Stimulated activated CD8-positive, alpha-beta memory T cell treated with anti-CD3 and anti-CD28 coated beads, Interleukin-7, amount 100 ng/mL, for 24 hours (primary cell): ENCODE measurements at places on chromosomes 16 and 17.

DNA sequence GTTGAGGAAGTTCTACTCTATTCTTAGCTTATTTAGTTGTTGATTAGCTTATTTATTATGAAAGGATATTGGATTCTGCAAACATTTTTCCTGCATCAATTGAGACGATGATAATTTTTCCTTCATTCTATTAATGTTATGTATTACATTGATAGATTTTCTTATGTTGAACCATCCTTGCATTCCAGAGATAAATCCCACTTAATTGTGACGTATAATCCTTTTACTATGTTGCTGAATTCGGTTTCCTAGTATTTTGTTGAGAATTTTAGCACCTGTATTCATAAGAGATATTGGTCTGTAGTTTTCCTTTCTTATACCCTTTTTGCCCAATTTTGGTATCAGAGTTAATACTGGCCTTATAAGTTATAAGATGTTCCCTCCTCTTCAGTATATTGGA, 47.6 kb upstream of the BRD7 start:
- no peak for DNase-seq

DNA sequence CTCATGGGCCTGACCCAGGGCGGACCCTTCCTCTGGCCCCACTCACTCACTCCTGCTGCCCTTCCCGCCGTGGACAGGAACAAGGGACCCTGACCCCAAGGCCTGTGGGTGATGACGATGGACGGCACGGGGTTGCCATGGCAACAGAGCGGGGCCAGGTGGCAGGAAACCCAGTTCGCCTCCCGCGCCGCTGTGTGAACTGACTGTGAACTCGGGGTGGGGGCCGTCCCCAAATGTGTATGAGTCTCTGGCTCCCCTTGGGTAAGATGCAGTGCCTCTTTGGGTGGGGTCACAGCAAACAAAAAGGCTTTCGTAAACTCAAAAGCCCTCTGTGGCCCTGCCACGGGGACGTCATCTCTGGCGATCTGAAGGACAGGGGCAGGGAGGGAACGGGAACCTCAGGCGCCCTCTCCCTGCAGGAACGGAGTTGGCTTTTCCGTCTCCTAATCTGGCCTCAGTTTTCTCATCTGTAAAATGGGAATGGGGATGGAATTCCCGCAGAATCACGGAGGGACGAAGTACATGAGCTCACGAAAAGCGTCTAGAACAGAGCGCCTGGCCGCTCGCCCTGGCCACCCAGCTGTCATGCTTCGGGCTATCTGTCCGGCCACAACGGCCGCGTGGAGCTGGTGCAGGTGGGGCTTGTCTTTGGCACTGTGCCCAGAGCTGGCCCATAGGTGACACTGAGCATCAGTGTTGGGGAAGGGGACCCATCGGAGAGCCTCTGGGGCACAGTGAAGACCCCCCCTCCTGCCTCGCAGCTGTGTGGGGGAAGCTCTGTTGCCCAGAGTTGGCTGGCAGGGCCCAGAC, 44.9 kb upstream of the PABPN1L start:
- no peak for DNase-seq

DNA sequence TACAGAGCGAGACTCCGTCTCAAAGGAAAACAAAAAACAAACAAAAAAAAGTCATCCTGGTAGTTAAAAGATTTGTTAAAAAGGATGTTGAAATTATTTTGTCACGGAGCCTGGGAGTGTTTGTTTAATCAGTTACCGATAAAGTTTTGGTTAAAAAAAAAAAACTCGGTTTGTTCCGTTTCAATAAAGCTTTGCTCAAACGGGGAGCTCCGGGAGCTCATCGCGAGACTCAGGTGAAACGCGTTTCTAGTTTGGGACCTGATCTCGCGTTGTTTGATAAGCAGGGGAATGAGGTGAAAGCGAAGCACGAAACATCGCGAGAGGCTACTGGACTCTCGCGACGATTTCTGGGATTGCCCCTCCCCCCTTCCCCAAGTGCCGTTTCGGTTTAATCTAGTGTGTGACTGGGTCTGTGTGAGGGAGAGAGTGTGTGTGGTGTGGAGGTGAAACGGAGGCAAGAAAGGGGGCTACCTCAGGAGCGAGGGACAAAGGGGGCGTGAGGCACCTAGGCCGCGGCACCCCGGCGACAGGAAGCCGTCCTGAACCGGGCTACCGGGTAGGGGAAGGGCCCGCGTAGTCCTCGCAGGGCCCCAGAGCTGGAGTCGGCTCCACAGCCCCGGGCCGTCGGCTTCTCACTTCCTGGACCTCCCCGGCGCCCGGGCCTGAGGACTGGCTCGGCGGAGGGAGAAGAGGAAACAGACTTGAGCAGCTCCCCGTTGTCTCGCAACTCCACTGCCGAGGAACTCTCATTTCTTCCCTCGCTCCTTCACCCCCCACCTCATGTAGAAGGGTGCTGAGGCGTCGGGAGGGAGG, at the start of gene CDK12:
Gene CDK12, plus strand, starts transcription at position 374 of the 813 bp plus-strand sequence. CDS start 586 bp downstream, outside the sequence.
- DNase-seq, result peak; percentile 82

DNA sequence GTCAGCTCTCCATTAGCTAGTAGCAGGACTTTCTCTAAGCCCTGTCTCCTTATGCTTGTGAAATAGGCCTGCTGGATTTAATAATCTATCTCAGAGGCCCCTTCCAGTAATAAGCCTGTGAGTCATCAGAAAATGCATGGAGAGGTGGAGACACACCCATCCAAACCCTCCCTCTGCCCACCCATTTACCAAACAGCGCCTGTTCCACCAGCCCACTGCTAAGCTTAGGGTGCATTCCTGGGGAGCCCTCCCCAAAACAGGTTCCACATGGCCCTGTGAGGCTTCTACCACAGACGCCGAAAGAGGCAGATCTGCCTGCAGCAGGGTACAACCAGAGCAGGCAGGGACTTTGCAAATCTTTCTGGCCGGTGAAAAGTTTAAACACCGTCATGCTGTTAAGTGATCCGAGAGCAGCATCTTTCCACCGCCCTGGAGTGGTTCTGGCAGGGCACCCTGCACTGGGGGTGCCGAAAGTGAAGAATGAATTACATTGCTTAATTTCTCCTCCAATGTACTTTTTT, 99.3 kb downstream of the GAS7 start:
- no peak for DNase-seq

DNA sequence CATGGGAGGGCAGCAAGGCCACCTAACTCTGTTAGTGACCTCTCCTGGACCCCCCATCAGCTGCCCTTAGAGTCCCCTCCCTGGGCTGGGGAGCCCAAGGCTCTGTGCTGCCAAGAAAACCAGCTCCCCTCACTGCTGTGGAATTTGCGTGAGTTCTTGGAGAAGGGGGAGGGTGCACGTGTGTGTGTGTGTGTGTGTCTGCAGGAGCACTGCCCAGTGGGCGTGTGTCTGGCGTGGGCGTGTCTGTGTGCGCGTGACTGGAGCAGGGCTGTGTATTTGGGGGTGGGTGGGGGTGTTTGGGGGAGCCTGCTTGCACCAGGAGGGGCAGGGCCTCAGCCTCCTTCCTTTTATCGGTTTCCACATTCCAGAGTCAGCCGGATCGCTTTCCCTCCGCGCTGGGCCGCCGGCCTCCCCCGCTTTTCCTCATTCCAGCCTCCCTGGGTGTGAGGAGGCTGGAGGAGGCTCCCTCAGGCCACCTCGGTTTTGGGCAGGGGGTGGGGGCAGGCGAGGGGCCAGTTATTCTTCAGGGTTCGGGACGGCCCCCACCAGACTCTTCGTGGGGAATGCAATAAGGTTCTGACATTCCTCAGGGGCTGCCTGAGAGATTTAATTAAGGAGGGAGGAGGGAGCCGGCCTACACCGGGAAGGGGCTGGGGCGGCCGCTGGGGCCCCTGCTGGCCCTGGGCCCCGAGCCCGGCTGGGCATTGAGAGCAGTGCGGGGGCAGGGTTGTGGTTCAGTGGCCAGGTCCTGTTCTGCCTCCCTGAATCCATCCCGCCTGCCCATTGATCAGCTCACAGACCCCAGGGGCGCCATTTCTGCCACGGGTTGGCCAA, 2.5 kb downstream of the VASN start:
- no peak for DNase-seq
